ENCODE measurements at places on chromosomes 7 and 10.

GRCh38 chr7:139490130-139490529 is 6.7 kb upstream of the KLRG2 start:
- DNase-seq: no peak

DNA sequence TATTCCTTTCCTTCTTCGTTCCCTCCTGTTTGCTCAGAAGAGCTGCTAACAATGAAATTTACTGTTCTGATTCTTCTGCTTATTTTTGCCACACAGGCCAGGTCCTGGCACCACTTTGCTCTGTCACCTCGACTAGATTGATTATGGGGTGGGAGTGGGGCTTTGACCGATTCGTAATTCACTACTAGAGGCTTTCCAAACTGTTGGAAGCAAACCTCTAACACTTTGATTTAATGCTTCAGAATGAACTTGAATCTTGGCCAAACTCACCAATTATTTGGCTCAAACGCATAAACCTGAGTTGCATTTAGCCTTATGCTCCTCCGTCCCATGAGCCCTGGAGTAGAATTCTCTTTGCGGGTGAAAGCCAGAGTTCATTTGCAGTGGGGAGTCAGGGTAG is 476.2 kb upstream of the FZD8 start:
- DNase-seq: no peak

DNA sequence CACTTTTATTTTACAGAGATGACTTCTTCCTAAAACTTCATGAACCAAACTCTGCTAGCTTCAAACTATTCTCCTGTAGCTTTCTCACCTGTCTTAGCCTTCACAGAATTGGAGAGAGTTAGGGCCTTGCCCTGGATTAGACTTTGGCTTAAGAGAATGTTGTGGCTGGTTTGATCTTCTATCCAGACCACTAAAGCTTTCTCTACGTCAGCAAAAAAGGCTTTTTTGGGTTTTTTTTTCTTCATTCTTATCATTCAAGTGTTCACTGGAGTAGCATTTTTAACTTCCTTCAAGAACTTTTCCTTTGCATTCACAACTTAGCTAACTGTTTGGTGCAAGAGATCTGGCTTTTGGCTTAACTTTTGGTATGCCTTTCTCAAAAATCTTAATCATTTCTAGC is 19.3 kb upstream of the CCDC172 start:
- no peak for DNase-seq

DNA sequence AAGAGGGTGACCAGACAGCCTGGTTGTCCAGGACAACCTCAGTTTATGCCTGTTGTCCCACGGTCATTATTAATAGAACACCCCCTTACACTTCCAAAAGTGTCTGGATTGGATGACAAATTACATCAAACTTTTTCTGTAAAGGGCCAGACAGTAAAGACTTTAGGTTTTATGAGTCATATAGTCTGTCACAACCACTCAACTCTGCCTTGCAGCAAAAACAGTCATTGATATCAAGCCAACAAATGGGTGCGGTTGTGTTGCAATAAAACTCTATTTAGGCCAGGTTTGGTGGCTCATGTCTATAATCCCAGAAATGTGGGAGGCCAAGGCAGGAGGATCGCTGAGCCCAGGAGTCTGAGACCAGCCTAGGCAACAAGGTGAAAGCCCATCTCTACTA is 66.7 kb upstream of the ATP6V0A4 start:
- DNase-seq: no peak

- peak; percentile 50 for DNase-seq
These were observed 9.5 kb upstream of the IDI2 start for GRCh38 chr10:1035201-1035600.

- no peak for DNase-seq
These were observed 10.5 kb upstream of the TRIM24 start for GRCh38 chr7:138449580-138449979.

DNA sequence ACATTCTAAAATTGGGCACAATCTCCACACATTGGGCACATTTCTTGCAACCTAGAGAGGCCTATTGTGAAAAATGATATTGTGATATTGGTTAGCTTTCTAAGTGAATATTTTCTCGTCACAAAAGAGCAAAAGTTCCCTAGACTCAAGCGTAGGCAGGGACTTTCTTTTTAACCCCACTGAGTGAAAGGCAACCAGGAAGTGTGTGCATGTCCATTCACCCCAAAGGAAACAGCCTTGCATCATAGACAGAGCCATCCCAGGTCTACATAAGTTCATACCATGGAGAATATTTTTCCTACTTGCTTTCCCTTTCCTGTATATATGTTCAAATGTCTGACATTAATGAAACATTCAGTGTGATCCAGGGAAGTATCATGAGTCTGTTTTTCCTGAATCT is 84.2 kb upstream of the AGBL3 start:
- no peak for DNase-seq

GRCh38 chr10:127527891-127528290 is 21.2 kb upstream of the NPS start:
- DNase-seq: no peak

- peak; percentile 59 for DNase-seq
These were observed 73.3 kb downstream of the PRPF18 start for GRCh38 chr10:13659887-13660550.

- no peak for DNase-seq
These were observed 73.8 kb upstream of the EFCAB10 start for GRCh38 chr7:105655067-105655466.

DNA sequence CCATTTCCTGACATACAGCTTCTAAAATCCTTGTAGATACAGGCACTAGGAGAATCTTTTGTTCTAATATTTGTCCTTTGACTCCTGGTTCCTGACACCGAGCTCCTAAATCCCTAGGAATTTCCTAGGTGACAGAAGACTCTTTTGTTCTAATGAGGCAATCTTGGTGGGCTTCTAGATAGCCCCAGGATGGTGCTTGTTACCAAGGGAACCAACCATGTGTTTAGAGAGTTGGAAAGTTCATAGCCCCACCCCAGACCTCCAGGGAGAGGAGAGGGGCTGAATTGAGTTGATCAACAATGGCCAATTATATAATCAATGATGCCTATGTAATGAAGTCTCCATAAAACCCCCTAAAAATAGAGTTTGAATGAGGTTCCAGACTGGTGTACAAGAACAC is 145.1 kb downstream of the JMJD1C start:
- DNase-seq: no peak

- DNase-seq: no peak
These were observed 173.3 kb downstream of the SLC16A9 start for GRCh38 chr10:59536167-59537014.

DNA sequence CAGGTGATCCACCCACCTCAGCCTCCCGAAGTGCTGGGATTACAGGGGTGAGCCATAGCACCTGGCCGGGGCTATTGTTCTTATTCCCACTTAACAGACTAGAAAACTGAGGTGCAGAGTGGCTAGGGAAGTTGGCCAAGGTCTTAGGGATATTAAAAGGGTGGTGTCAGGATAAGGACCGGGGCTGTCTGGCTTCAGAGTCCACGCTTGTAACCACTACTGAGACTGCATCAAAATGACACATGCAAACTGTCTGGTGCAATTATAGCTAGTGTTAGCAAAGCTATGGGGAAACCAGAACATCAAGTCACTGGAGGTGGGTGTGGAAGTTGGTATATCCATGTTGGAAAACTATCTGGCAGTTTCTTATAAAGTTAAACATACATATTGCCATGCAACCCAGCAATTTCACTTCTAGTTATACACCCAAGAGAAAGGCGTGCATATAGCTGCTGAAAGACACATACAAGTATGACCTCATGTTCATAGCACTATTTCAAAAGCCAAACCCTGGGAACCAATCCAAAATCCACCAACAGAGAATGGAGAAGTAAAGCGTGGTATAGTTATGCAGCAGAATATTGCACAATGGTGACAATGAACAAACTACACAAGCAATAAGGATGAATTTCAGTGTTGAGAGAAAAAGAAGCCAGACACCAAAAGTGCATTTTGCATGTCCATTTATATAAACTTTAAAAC is 33.9 kb upstream of the EEPD1 start:
- DNase-seq: no peak

- DNase-seq: no peak
These were observed 30.5 kb upstream of the GHITM start for GRCh38 chr10:84108797-84109196.

GRCh38 chr7:6589829-6590644 is at the start of gene INTS15:
Gene INTS15, plus strand, starts transcription at chr7:6590021. Its CDS starts 263 bp downstream, at chr7:6590284.
- no peak for DNase-seq

DNA sequence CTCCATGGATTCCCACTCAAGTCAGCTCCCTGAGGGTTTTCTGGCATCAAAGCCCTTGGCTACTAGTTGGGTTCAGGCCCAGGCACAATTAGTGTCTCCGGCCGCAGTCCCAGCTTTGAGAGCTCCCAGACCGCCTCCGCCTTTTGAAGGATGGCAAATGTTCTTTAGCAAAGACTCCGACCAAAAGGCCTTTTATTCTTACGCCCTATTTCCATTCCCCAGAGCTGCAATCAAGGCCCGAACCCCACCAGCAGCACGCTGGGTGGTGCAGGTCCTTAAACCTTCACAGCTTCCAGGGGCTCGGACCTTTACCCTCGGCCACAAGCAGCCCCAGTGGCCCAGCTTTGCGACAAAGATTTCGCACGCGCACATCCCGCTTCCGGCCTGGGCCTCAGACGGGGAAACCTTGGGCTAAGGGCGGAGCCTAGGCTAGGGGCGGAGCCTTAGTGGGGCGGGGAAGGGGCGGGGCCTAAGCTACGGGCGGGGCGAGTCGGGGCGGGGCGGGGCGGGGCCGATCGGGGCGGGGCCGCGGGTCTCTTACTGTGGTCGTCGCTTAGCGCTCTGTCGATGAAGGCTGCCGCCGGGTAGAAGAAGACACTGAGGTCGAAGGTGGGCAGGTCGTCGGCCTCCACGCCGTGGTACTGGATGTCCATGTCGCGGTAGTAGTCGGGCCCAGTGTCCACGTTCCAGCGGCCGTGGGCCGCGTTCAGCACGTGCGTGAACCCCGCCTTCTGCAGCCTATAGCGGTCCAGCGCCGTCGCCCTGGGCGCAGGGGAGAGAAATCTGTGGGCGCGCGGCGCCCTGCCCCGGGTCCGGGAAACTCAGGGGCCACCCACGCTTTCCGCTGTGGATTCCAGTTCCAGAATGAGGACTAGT is 68.0 kb upstream of the SAMD8 start:
- no peak for DNase-seq

GRCh38 chr7:91293840-91294239 is 29.6 kb downstream of the FZD1 start:
- DNase-seq: no peak

DNA sequence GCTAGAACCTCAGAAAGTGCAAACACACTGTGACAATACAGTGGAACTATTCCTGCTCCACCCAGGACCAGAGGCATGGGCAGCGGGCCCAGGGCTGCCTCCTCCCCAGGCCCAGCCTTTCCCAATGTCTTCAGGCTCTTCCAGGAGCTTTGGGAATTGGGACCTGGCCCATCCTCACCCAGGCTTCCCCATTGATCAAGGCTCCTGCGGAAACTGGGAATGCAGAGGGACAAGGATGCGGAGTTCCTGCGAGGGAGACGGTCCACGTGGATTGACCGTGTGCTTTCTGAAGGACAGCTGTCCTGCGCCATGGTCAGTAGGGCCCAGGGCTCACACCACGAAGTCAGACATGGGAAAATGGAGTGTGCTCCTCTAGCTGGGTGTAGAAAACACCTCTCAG is 56.6 kb downstream of the CSGALNACT2 start:
- no peak for DNase-seq

DNA sequence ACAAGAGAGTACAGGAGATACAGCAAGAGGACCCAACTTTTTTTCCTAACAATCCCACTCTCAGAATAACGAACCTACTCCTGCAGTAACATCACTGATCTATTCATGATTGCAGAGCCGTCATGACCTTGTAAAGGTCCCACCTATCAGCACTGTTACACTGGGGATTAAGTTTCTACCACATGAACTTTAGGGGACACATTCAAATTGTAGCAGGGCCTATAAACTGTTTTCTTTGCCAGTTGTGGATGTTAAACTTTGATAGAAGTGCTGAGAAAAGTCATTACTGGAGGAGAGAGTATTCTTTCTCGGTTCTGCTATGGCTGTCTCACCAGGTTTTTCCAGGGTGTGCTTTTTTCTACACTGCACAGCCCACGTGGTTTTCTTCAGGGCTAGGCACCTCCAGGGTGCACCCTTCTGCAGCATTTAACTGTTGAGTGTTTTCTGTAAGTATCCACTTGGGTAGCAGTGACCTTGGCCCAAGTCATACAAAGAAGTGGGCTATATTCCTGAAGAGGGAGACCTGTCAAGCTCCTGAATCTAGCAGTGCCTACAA is 131.6 kb upstream of the AHR start:
- no peak for DNase-seq

DNA sequence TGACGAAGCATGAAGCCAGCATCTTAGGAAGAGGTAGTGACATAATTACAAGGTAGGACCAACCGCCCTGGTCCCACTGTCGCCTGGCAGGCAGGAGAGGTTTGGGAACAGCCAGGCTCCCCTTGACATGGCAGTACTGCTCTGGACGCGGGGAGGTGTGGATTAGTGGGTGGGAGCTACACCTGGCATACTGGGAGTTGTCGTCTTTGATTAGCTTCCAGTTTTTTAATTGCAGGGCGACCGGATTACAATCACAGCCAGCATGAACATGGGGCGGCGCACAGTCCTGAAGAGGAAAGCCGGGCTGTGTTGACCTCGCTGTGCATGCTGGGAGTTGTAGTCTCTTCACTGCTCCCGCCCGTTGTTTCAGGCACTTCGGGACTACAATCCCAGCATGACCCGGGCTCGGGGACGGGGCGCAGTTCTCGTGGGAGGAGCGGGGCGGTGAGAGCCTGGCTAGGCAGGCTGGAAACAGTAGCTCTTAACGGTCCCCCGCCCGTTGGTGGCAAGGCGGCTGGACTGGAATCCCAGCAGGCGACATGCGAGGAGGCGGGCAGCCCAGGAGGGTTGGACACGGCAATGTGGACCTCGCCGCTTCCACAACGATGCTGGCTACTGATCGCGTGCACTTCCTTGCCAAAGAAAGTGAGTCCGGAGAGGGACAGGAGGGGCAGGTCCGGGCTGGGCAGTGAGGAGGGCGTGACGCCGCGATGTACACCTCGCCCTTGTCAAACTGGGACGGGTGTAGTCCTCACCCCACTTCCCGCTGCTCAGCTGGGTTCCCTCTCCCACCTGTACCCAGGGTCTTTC is 98.0 kb upstream of the ZNF722 start:
- DNase-seq: peak; percentile 86

GRCh38 chr7:141889321-141889720 is 26.9 kb upstream of the OR9A4 start:
- no peak for DNase-seq

DNA sequence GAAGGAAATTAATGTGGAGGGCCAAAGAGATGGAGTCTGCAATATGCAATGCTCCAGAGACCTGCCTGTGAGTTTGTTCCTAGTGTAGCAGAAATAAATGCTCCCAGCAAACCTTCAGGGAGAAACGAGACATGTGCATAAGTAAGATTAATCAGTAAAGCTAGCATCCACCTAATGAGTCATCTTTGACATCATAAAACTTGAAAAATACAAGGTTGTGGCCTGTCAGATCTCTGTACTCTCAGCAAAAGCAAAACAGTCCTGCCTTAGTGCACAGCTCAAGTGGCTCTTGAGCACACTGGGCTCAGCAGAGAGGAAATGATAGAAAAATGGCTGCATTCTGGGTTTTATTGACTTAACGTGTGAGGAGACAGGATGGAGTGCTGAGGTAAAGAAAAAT is 32.5 kb upstream of the ERCC6 start:
- DNase-seq: no peak

Measured in amygdala (tissue), 56 donors.